B cell (primary cell): ENCODE measurements at places on chromosomes 5 and 9. TPM values are rescaled to one million over a fixed set of nuclear protein-coding genes. Genes with fewer than 3 reads are reported as not detected.

TMEM174 gene
- total RNA-seq: not detected in 2 replicates

C1QTNF3 gene
- total RNA-seq: 10.6 and 11.9 TPM in 2 replicates

DNA sequence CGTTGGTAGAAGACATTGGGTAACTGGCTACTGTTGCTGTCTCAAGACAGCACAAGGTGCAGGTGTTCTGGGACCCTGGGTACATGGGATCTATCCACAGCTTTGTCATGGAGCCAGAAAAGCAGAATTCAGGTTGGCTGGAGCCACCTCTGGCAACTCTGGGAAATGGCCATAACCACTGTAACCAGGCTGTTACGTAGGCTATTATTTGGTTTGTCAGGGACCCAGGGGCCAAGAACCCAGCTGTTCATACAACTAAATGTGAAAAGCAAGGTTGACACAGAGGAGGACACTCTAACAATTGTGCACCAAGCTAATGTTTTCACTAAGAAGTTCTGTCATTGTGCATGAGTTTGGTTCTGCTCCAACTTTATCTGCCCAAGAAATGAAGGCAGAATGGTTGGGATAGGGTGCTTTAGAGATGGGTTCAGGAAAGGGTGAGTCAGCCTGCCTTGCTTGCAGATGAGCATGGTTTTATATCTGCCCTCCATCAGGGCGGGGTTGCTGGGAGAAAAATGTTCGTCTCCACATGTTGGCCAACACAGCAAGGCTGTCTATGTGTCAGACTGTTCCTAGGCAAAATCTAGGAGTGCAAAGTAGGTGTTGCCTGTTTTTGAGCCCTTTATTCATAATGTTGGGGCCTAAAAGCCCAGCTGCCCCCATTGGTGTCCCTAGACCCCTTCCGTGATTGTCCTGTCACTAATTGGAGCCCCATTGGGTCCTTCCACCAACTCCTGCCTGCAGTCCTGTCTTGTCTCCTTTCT, 131.3 kb upstream of the DAP start:
- DNase-seq: no peak

DNA sequence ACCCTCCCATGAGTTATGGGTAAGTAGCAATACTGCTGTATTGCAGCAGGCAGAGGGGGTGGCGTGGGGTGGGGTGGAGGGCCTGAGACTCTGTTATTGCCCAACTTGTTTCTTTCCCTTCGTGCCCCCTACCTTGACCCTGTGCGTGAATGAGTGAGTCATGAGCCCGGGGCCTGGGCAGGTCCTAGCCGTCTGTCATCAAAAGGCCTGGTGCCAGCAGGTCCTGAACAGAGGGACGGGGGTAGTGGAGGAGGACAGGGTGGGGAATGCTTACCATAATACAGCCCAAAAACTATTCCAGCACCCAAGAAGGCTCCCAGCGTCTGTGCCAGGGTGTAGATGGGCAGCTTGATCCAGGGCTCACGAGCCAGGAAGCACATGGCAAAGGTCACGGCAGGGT, 4.3 kb downstream of the AQP3 start:
- DNase-seq: no peak

DNA sequence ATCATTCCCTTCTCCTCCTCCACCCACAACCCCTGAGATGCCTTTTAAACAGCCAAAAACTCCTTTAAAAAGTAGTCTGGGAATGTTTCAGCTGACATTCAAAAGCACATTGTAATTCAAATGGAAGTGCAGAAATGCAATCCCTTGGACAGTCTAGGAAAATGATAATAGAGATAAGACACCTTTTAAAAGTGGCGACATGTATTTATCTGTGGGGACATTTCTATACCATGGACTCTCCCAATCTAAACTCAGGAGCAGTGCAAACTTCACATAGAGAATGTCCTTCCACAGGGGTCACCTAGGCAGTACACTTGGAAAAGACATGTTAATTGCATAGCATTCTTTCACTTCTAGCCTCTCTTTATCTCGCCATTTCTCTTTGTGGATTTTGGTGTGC, 33.0 kb downstream of the TRIM32 start:
- DNase-seq: no peak

DNA sequence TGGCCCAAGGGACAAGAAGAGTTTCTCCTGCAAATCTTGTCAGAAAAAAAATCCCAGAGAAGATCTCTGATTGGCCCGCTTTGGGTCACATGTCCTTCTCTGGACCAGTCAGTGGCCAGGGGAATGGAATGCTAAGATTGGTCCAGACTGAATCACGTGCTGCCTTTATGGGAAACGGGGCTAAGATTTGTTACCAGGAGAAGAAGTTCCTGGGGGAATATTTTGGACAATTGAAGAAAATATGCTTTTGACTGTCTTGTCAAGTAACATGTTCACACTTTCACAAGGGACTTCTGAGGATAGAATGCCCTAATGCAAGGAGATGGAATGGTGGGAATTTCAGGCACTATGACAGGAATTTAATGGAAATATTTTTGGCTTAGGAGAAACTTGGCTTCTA, 74.1 kb upstream of the SH3PXD2B start:
- DNase-seq: no peak
